Mesothelial cell of epicardium (in vitro differentiated cells): ENCODE measurements at places on chromosomes 12 and 14.

DNA sequence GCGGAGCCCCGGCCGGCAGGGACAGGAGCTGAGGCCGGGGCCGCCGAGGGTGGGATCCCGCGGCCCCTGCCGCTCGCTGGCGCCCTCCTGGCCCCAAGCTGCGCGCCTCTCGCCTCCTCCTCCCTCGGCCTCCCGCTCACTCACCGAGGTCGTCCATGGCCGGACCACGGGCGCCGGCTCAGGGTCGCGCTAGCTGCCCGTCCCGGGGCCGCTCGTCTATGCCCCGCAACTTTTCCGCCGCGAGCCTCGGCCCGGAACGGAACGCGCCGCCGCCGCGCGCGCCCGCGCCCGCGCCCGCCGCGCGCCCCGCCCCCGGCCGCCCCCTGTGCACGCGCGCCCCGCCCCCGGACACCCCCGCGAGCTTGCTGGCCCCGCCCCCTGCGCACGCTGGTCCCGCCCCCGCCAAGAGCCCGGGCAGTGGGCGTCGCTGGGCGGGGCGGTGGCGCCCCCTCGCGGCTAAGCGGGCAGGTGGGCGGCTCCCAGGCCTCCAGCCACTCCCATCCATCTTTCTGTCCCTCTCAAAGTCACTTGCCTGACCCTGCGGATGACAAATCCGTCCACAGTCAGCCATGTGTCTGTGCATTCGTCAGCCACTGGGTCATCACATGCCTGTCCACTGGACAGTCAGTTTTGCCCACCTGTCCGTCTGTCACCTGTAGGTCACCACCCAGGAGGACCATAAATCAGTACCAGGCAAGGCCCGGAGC, at the start of gene PXN:
TSS of gene PXN (minus strand) at position 258 of the 707 bp plus-strand sequence. CDS start at position 157, 101 bp downstream.
- no peaks in the 10 kb centered on the region for H3K27me3 ChIP-seq
- peak within 1 kb of the TSS; percentile 91 for H3K27ac ChIP-seq
- no peaks in the 10 kb centered on the region for H3K36me3 ChIP-seq

DNA sequence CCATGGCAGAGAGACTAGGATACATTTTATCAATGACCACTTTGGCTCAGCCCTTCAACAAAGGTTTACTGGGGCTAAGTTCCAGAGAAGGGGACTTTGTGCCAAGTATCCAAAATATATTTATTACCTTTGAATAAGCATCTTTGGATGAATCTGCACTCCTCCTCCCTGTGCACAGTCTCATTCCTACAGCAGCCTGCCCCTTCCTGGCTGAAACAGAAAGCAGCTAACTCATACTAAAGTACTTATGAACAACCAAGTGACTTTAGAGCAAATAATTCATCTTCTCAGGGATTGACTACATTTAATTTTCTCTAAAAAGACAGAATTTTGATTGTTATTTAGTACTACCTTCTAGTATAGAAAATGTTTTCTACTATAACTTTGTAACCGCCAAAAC, 47.8 kb upstream of the ETV6 start:
- H3K4me1 ChIP-seq: peaks cover 15% of the 10 kb centered on the region
- no peak overlapping the region for H3K27ac ChIP-seq
- H3K4me3 ChIP-seq: no peak overlapping the region

GRCh38 chr14:75805646-75806045, 144.6 kb downstream of the TTLL5 start:
- H3K27ac ChIP-seq: no peak overlapping the region
- H3K4me3 ChIP-seq: no peak overlapping the region
- no peak for DNase-seq
- peaks cover 22% of the 10 kb centered on the region for H3K36me3 ChIP-seq

- peaks cover 26% of the 10 kb centered on the region for H3K36me3 ChIP-seq
- peaks cover under 1% of the 10 kb centered on the region for H3K4me1 ChIP-seq
- H3K27me3 ChIP-seq: no peaks in the 10 kb centered on the region
- H3K27ac ChIP-seq: no peak overlapping the region
These were observed 34.6 kb downstream of the ANKRD9 start for GRCh38 chr14:102474934-102475333.

GRCh38 chr14:73189651-73190050, 47.7 kb upstream of the PAPLN start:
- no peak for DNase-seq
- no peak overlapping the region for H3K27ac ChIP-seq
- peaks cover 41% of the 10 kb centered on the region for H3K36me3 ChIP-seq
- H3K4me1 ChIP-seq: no peaks in the 10 kb centered on the region
- H3K27me3 ChIP-seq: no peaks in the 10 kb centered on the region
- no peak overlapping the region for H3K4me3 ChIP-seq

GRCh38 chr12:112352921-112353320, 29.3 kb downstream of the HECTD4 start:
- H3K27ac ChIP-seq: no peak overlapping the region
- no peaks in the 10 kb centered on the region for H3K36me3 ChIP-seq
- DNase-seq: no peak

DNA sequence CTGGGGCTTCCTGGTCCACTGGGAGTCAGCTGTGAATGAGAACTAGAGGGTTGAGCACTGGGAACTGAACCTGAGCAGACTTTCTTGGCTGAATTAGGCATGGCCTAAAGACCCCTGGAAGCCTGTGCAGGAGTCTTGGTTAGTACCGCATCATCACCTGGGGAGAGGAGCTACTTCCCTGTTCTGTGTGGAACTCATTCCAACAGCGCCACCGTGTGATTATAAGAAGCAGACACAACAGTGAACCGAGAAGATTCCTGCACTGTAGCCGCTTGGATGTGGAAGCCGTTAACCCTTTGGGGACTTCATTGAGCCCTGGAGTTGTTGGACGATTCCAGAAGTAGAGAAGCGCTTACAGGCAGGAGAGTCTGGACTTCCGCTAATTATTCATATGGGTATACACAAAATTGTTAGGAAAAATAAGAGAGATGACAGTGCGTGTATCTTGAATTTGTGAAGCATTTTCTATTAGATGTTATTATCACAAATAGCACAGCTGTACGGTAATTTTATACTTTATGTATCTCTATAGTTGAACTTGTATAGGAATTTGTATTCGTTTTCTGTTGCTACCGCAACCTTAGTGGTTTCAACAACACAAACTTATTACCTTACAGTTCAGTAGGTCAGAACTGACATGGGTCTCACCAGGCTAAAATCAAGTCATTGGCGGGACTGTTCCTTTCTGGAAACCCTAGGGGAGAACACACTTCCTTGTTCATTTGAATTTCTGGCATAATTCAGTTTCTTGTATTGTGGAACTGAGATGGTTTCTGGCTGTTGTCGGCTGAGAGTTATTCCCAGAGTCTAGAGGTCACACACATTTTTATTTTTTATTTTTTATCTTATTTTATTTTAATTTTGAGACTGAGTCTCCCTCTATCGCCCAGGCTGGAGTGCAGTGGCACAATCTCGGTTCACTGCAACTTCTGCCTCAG, 100.7 kb downstream of the C2CD5 start:
- peak; percentile 66 for DNase-seq
- H3K27me3 ChIP-seq: peaks cover 10% of the 10 kb centered on the region
- H3K4me3 ChIP-seq: no peak overlapping the region
- no peaks in the 10 kb centered on the region for H3K36me3 ChIP-seq
- H3K27ac ChIP-seq: no peak overlapping the region

DNA sequence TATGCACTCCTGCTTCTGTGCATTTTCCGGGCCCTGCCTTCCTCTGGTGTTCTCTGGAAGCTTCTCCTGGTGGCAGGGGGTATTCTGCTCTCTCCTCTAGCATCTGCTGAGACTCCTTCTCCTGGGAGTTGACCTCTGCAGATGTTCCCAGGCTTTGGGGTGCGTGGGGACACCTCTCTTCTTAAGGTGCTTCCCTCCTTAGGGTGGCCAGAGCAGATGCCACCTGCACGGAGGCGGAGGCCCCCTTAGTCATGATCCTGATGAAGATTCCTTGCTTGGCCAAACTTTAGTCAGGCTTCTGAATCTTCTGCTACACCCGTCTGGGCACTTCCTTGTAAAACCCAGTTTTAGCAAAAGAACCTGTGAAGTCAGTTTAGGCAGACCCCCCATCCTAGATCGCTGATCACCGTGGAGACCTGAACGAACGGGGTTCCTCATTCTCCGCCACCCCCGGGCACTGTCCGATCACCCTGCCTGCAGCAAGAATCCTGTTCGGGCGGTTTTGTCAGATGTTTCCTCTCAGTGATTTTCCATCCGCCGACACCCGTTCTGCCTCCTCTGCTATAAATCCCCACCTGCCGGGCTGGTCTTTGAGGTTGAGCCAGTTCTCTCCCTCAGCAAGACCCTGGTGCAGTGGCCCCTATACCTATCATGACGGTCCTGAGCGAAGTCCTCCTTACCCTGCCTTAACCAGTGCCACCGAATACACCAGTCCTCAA, 111.9 kb downstream of the CALM1 start:
- H3K36me3 ChIP-seq: no peaks in the 10 kb centered on the region
- H3K4me1 ChIP-seq: peaks cover 43% of the 10 kb centered on the region
- H3K27me3 ChIP-seq: peaks cover 11% of the 10 kb centered on the region
- H3K27ac ChIP-seq: peak overlapping the region; percentile 88

DNA sequence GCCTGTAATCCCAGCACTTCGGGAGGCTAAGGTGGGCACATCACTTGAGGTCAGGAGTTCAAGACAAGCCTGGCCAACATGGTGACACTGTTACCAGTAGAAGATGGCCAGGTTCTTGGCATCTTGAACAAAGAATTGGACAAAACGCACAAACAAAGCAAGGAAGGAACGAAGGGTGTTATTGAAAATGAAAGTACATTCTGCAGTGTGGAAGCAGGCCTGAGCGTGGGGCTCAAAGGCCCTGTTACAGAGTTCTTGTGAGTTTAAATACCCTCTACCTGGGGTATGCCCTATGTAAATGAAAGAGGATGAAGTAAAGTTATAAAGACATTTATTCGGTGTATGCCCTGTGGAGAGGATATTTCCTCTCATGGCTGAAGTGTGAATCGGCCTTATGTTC, 20.8 kb upstream of the CDK17 start:
- H3K4me3 ChIP-seq: no peak overlapping the region
- H3K36me3 ChIP-seq: no peaks in the 10 kb centered on the region
- H3K4me1 ChIP-seq: peaks cover 10% of the 10 kb centered on the region
- no peak for DNase-seq
- H3K27ac ChIP-seq: peak overlapping the region; percentile 23

DNA sequence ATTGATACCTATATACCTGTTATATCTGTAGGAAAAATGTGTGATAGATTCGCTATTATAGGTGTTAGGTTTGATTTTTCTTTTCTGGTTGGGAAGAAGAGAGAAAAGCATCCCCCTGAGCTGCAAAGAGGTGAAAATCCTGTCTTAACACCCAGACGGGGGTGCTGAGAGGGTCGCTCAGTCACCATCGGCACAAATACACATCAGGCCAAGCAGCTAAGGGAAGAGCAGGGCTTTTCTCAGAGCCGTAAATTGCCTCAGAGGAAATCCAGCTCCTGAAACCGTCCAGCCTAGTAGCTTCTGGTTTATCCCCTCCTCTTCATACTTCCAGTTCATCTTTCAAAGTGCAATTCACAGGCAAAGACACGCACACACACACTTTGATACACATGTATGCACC, 111.1 kb upstream of the OVCH1 start:
- no peaks in the 10 kb centered on the region for H3K36me3 ChIP-seq
- no peak overlapping the region for H3K4me3 ChIP-seq
- no peak for DNase-seq
- peaks cover 8% of the 10 kb centered on the region for H3K4me1 ChIP-seq

DNA sequence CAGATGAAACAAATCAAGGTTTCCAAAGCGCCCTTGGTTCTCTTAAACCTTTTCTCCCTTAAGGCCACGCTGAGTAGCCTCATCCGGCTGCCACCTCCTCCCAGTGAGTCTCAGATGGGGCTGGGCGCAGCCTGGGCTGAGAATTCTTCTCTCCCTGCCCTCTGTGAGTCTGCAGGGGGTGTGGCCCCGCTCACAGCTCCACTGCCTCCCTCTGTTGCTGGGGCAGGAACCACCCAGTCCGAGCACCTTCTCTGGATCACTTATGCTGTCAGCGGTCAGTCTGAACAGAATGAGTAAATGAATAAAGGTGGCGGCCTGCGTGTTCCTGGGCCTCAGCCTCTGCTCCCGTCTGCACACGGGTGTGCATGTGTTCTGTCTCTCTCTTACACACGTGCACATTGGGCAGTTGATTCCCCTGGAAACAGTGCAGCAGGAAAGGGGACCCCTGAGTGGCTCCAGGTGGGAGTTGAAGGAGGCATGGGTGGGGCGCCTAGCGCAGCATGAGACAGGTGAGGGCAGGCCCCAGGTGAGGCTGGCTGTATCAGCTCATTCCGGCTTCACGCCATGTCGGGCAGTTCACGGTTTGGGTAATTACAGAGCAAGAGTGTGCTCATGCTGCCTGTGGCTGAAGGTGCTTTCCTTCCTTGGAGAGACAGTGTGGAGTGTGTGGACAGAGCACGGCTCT, 4.3 kb downstream of the PAPLN start:
- H3K4me1 ChIP-seq: peaks cover 22% of the 10 kb centered on the region
- no peak overlapping the region for H3K4me3 ChIP-seq
- H3K27me3 ChIP-seq: peaks cover 63% of the 10 kb centered on the region
- DNase-seq: no peak

- no peaks in the 10 kb centered on the region for H3K27me3 ChIP-seq
- no peaks in the 10 kb centered on the region for H3K36me3 ChIP-seq
- H3K4me3 ChIP-seq: no peak overlapping the region
- DNase-seq: no peak
These were observed 23.7 kb upstream of the YAF2 start for GRCh38 chr12:42261708-42262107.

DNA sequence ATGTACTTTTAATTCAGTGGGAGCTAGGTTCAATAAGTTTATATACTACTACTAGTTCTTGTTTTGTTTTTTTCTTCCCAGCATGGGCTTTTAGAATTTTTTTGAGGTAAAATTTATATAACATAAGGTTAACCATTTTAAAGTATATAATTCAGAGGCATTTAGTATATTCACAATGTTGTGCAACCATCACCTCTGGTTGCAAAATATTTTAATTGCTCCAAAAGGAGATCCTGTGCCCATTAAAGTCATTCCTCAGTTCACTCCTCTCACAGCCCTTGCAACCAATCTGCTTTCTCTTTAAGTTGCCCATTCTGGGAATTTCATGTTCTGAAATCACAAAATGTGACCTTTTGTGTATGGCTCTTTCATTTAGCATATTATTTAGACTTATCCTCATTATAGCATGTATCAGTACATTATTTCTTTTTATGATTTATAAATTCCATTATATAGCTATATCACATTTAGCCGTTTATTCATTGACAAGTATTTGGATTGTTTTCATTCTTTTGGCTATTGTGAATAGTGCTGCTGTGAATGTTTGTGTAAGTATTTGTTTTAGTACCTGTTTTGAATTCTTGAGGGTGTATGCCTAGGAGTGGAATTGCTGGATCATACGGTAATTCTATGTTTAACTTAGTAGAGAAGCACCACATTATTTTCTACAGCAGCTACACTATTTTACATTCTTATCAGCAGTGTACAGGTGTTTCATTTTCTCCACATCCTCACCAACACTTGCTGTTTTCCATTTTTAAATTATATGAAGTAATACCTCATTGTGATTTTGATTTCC, 59.1 kb downstream of the ARHGAP5 start:
- H3K4me1 ChIP-seq: peaks cover 19% of the 10 kb centered on the region
- peaks cover 60% of the 10 kb centered on the region for H3K36me3 ChIP-seq
- H3K27me3 ChIP-seq: no peaks in the 10 kb centered on the region
- H3K27ac ChIP-seq: no peak overlapping the region
- no peak for DNase-seq

GRCh38 chr12:13805041-13805440, 176.4 kb downstream of the GRIN2B start:
- H3K27me3 ChIP-seq: peaks cover 30% of the 10 kb centered on the region
- no peaks in the 10 kb centered on the region for H3K4me1 ChIP-seq
- H3K36me3 ChIP-seq: no peaks in the 10 kb centered on the region
- no peak for DNase-seq
